ENCODE measurements at places on chromosomes 6 and 20. TPM values are rescaled to one million over a fixed set of nuclear protein-coding genes. Genes with fewer than 3 reads are reported as not detected.

CRIP3 gene
- not detected for polyA plus RNA-seq

TPX2 gene
- polyA plus RNA-seq, result 14.4 TPM

TENT5A gene
- polyA plus RNA-seq, result 5.0 TPM

CHRNA4 gene
- polyA plus RNA-seq, result not detected

SLC22A1 gene
- 0.20 TPM for polyA plus RNA-seq

GRCh38 chr6:168636147-168637004 lies 195.4 kb downstream of the SMOC2 start:
- DNase-seq, result peak; percentile 72

DNA sequence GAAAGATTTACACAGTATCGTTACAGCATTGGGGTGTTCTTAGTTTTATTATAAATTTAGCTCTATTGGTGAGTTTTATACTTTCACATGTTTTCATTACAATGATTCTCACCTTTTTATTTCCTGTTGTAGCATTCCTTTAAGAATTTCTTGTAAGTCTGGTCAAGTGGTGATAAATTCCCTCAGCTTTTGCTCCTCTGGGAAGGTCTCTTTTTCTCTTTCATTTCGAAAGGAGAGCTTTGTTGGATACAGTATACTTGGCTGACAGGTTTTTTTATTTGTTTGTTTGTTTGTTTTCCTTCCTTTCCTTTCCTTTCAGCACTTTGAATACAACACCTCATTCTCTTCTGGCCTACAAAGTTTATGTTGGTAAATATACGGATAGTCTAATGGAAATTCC lies 249.7 kb upstream of the RUNX2 start:
- no peak for DNase-seq

DNA sequence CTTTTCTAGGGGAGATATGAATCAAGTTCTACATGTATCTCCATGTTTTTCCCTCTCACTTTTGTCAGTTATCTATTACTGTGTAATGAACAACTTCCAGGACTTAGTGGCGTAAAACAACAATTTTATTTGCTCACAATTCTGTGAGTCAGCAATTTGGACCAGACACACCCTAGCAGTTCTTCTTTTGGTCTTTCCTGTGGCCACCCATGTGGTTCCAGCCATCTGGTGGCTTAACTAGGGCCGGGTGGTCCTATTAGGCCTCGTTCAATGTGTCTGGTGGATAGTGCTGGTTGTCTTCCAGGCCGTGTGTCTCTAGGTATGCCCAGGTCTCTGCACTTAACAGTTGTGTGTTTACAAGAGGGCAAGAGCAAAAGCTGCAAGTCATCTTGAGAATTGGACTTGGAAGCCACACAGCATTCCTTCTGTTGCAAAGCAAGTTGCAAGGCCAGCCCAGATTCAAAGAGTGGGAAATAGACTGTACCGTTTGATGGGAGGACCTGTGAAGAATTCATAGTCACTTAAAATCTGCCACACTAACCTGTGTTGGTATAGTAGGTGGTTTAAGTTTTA lies 20.8 kb upstream of the SLC35D3 start:
- no peak for DNase-seq

DNA sequence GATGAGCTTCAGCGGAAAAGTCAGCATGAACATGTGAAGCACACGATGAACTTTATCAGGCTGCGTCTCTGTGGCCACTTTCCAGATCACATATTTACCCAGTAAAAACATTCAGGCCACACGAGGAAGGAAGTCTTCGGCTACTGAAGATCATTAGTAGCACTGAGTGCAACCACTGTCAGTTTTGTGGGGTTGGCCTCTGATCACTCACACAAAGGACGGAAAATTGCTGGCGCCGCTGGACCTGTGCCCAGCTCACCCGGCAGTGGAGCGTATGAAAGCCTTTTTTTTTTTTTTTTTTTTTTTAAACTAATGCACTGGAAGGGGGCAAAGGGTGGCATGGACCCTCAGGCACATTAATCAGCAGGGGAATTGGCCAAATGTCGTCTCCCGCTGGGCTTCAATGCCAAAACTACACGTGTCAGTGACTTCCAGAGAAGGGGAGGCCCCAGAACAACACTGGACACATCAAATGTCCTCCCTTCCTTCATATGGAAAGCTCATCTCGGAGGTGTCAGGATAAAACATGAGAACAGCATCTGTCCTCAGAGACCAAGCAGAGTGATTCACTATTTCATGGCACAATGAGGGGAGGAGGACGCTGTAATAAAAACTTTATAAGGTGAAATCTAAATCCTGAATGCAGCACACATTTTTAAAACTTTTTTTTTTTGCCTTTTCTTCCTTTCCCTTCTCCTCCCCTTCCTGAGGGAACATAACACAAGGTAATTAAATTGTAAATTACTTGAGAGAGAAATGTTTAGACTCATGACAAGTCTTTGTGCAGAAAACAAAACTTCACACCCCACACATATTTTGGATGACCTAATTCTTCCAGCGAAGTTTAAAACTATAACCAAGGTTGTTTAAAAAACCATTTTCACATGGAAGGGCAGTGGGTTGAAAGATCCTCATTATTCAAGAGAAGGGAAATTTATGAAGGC lies 223.4 kb downstream of the FOXC1 start:
- DNase-seq, result peak; percentile 61

- DNase-seq, result no peak
Measured at GRCh38 chr6:24403501-24403824, 727 bp downstream of the MRS2 start.

GRCh38 chr6:37582306-37582705 lies 82.6 kb upstream of the CCDC167 start:
- no peak for DNase-seq

GRCh38 chr6:5764401-5764955 lies 242.2 kb downstream of the NRN1 start:
- DNase-seq, result no peak

GRCh38 chr20:37525810-37526209 lies 1.9 kb downstream of the BLCAP start:
- DNase-seq, result no peak

- peak; percentile 22 for DNase-seq
Measured at GRCh38 chr6:149031859-149032598, 285.2 kb downstream of the UST start.

DNA sequence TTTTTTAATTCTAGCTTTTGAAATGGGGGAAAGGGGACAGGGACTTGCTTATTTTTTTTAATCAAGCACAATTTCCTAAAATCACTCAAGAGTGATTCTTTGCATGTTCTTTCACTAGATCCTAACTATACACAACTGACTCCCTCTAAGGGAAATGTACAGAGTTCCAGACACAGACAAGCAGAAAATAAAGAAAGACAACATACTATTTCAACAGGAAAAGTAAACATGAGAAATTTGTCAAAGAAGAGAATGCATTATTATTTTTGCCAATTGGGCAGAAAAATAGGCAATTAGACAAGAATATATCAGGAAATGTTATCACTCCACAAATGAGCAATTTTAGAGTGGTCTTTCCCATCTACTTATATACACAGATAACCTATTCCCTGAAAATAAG lies 128.2 kb downstream of the RNGTT start:
- no peak for DNase-seq

- no peak for DNase-seq
Measured at GRCh38 chr6:115972679-115973078, 88.0 kb downstream of the FRK start.

DNA sequence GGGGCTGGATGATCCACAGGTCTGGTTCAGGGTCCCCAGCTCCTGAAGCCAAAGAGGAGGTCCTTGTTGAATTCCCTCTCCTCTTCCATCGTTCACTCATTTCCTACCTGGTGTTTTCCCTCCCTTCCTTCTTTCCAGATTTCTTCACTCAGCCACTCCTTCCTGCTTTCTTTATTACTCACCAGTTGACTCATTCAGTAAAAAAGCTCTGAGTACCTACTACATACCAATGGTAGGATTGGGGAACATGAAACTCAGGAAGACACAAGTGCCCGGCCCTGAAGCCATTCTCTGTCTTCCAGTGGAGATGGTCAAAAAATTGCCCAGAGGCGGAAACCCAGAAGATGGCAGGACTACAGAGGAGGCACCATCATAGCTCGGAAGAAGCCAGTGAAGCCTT lies 11.9 kb upstream of the NSFL1C start:
- DNase-seq, result no peak

GRCh38 chr6:152399399-152399798 lies 237.8 kb downstream of the SYNE1 start:
- no peak for DNase-seq

GRCh38 chr6:165769884-165770283 lies 106.8 kb upstream of the PDE10A start:
- DNase-seq, result no peak

- no peak for DNase-seq
Measured at GRCh38 chr6:6328451-6328850, 8.0 kb upstream of the F13A1 start.

DNA sequence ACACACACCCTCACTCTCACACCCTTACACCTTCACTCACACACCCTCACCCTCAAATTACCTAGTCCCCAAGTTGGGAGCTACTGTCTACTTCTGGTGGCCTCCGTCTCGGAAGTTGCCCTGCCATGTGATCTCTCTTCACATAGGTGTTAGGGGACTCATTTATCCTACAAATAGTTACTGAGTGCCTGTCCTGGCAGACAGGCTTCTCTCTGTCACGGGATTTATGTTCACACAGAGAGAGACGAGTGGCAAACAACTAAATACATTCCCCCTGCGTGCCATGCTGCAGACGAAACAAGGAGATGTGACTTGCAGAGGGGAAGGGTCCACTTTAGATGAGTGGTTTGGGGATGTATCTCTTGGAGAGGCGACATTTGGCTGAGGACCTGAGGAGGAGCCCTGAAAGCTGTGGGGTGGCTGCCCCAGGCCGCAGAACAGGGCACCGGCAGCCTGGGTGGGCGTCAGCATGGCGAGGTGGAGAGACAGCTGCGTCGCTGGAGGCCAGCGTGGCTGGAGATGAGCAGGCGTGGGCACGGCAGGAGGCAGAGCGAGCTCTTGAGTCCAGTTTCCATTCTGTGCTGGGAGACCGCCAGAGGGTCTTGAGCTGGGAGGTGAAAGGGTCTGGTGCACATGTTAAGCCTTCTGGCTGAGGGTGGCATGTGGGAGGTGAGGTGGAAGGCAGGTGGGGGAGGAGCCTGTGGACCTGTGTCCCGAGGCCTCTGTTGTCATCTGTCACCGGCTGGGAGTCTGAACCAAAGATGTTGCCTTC lies 17.2 kb downstream of the DYNLT1 start:
- DNase-seq, result no peak

Data from SK-N-SH (cell line).